Activated CD4-positive, alpha-beta memory T cell treated with anti-CD3 and anti-CD28 coated beads for 36 hours (primary cell): ENCODE measurements at places on chromosomes 12 and 14. TPM values are rescaled to one million over a fixed set of nuclear protein-coding genes. Genes with fewer than 3 reads are reported as not detected.

DNAH10 gene
- 0.10 TPM for total RNA-seq

NGB gene
- total RNA-seq = not detected

GRCh38 chr14:61476754-61477410 is 155.5 kb downstream of the PRKCH start:
- DNase-seq = peak; percentile 81

PTPRO gene
- total RNA-seq = 0.14 TPM

GRCh38 chr12:31361730-31362114 is 35.8 kb upstream of the SINHCAF start:
- DNase-seq = no peak

GRCh38 chr12:18419311-18419710 is 158.0 kb downstream of the PIK3C2G start:
- no peak for DNase-seq

DNA sequence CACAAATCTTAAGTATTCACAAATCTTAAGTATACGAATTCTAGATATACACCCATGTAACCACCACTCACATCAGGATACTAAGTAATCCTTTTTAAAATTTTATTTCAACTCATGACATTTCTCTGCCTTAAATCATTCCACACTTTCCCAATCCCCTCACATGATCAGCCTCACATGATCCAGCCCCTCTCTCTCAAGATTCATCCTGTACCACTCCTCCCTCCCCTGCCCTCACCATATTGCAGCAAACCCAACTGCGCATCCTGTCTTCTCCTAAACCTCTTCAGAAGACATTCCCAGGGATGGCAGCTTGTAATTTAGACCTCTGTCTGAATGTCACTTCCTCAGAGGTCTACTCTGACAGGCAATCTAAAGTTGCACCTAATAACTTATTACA is 1.7 kb upstream of the EIF4B start:
- DNase-seq = no peak

GRCh38 chr14:35342489-35343010 is 50.4 kb downstream of the PSMA6 start:
- DNase-seq = no peak

GRCh38 chr12:54328595-54329337 is 3.8 kb downstream of the COPZ1 start:
- no peak for DNase-seq

DNA sequence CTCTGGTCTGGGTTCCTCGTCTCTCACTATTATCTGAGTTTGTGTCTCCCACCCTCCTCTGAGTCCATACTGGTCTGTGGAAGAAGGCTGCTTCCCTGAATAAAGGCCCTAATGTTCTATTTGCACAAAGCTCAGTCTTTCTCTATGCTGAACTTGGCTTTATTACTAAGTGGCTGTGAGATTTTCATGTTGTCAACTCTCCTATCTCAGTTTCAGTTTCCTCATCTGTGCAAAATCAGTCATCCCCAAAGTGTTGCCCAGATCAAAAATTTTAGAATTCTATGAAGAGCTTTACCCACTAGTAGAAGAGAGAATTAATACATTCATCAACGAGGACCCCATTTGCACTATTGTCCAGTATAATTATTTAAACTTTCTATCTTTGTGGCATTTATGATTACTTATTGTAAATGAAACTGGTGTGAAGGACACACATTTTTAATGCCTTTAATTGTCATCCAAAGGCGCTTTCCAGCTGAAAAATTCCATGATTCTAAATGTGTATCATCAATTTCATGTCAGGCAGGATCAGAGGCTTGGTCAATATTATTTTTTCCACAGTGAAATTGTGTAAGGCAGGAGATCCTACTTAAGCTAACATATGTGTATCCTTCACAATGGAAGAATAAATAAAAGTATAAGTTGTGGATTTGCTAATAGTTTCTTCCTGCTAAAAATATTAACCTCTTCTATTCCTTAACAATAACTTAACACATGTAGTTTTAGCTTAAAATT is 79.1 kb upstream of the EEA1 start:
- DNase-seq = no peak

- no peak for DNase-seq
These were observed 29.5 kb downstream of the FOXA1 start for GRCh38 chr14:37565550-37565949.

DNA sequence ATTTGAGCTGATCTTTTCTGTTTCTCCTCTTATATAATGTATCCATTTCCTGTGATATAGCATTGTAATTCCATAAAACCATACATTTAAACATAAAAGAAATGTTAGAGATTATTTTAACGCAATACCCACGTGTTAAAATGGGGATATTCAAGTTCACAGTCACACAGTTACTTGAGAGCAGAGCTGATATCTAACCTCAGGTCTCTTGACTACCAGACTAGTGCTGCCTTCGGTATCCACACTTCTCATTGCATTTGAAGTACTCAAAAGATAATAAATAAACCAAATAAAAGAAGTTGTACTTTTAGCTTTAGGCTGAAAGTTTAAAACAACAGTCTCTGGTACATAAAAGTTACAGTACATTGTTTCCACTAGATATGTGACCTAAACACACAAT is 2.9 kb downstream of the CLECL1 start:
- no peak for DNase-seq

- DNase-seq = no peak
These were observed 295.4 kb downstream of the FSCB start for GRCh38 chr14:44211718-44212117.

DNA sequence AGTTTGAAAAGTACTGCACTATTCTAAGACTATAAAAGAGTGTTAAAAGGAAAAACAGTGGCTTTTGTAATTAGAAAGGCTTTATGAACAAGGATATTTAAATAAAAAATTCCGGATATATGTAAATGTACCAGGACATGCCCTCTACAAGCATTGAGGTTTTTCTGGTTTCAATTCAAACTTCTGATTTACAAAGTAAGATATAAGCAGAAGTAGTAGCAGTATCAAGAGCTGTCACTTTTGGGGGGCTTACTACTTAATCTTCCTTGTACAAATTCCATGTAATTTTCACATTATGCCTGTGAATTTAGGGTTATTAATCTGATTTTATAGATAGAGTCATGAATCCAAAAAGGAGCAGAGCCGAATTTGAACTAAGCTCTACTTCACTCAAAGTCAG is 170.3 kb upstream of the ATP2B1 start:
- no peak for DNase-seq

DNA sequence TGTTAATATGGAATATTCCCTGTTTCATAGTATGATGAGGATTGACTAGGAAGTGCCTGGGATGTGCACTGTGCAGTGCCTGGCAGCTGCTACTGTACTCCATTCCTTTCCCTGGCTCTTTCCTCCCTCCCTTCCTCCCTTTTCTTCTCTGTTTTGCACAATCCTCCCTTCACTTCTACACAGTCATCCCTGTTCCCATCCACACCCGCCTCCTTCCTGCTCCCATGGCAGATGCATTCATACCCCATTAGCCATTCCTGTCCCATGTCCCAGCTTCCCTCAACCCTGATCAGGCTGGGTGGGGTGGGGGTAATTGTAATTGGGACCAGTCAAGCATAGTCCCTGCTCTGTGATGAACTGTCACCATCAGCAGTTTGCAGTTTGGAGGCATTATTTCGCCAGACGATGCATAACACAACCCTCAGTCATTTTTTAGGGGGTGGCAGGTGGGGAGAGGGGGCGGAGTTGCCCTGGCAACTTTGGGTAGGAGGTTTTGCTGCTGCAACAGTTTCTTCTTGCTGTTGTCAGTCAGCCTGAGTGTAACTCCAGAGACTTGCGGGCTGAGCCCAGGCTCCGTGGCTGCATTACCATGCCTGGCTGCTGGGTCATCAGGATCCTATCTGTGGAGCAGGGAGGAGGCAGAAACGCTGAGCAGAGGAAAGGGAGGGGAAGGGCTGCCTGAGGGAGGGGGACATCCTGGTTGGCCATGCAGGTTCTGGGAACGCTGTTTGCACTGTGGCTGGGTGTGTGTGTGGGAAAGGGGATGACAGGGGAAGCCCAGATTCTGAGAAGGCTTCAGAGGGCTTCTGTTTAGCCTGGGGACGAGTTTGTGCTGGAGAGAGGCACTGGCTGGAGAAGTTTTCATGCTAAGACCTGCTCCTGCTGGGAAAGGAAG is 4.1 kb upstream of the KRT84 start:
- DNase-seq = no peak

RARG gene
- 25.2 TPM for total RNA-seq

DNA sequence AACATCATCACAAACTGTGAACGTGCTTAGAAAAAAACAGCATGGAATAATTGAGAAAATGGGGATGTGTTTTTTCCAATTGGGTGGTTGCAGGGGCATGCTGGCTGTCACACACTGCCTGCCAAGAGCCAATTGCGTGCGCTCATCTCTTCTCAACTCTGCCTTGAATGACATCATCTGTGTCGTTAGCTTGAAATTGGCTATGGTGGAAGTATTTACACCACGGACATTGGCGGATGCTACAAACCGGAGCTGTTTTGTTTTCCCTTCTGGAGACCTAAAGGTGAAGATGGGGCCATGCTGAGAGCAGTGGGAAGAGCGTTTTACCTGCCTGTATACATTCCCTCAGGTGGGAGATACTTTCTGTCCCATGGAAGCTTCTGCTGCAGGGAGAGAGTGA is 71.5 kb downstream of the PRMT8 start:
- DNase-seq = no peak

GRCh38 chr12:104622928-104623327 is 166.2 kb downstream of the CHST11 start:
- no peak for DNase-seq

PLEKHG7 gene
- not detected for total RNA-seq

DNA sequence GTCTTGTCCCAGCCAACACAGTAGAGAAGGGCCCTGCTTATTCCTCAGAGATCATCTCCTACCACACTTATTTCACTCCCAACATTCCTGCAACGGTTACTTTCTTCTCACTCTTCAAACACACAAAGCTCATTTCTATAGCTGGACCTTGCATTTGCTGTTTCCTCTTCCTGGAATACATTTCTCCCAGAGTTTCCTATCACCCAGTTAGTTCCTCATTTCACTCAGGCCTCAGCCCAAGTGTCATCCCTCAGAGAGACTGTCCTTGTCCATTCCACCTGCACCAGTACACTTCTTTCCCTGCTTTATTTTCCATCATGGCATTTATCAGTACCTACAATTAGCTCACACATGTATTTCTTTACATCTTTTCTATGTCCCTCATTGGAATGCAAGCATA is 14.7 kb upstream of the STK38L start:
- no peak for DNase-seq

GRCh38 chr14:94702629-94703028 is 67.3 kb downstream of the GSC start:
- no peak for DNase-seq

GRCh38 chr14:30345511-30345910 is 213.4 kb upstream of the G2E3 start:
- no peak for DNase-seq

DNA sequence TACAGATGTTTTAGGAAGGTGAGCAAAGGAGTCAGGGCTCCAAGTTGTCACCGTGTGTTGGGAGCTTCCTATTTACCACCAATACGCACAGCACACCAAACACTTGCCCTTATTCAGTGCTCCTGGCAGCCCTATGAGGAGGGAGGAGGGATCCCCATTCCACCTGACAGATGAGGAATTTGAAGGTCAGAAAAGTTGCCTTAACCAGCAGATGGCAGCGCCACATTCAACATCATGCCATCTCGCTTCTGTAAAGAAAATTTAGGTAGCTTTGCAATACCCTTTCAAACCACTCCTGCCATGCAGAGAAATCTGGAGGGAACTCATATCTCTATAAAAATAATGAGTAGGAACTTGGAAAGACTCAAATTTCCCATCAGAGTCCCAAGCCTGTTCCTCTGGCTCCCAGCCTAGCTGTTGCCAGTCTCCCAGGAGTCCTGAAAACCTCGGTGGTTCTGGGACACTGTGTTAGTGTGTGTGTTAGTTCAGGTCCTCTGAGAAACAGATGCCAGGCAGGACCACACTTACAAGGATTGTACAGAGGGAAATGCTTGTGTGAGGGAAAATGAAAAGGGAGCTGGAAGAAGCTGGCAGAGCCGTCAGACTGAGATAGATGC is 410.5 kb downstream of the MED13L start:
- no peak for DNase-seq

DNA sequence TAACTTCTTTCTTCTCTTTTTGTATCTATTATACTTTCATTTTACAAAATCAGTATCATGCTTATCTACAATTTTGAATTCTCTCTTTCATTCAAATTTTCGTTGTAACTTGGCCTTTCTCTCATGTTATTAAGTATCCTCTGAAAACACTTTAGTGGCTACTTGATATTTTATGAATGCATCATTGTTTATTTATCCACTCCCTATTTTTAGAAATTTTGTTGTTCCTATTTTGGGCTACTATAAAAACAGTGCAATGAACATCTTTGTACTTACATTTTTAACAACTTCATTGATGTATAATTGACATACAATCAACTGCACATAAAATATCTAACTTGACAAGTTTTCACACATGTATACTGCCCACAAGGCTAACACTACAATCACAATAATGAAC is 44.0 kb upstream of the AMIGO2 start:
- no peak for DNase-seq

GRCh38 chr12:122884091-122884826 is 11.7 kb downstream of the VPS37B start:
- no peak for DNase-seq

DNA sequence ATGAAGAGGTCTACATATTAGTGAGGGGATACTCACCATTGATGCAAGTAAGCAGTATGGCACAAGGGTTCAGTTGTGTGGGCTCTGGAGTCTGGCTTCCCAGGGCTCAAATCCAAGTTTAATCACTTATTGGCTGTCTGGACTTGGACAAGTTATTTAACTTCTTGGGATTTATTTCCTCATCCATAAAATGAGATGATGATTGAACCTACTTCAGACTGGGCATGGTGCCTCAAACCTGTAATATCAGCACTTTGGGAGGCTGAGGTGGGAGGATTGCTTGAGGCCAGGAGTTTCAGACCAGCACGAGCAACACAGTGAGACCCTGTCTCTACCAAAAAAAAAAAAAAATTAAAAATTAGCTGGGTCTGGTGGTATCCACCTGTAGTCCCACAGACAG is 67.9 kb downstream of the KCNK10 start:
- DNase-seq = no peak

GRCh38 chr12:94925729-94926128 is 77.8 kb downstream of the NDUFA12 start:
- DNase-seq = no peak

DNA sequence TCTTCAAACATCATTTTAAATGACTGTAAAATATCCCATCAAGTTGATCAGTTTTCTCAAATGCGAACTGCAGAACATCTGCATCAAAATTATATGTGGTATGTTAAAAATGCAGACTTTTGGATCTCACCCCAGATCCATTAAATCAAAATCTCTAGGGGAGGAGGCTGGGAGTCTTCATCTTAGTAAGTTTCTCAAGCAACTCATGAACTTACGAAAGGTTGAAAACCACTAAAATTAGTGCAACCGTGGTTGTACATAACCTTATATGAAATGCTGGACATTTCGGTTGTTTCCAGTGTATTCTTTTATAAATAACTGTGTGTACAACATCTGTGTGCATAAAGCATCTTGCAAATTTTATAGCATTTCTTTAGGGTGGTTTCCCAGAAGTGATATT is 39.2 kb downstream of the ZFP36L1 start:
- no peak for DNase-seq

NFKBIA gene
- total RNA-seq = 393 TPM

WBP11 gene
- 134 TPM for total RNA-seq

- no peak for DNase-seq
These were observed 10.8 kb downstream of the RTRAF start for GRCh38 chr14:52000019-52000582.

CTSG gene
- not detected for total RNA-seq

C1R gene
- 2.2 TPM for total RNA-seq
